Nucleus accumbens (tissue), 56 donors: ENCODE measurements at places on chromosomes 1 and 21.
A peak's percentile ranks its signal among the peaks of the same experiment; 100 is the strongest.

GRCh38 chr1:14804626-14805025 is 206.1 kb downstream of the KAZN start:
- DNase-seq, result no peak

GRCh38 chr1:48530727-48531351 is 58.8 kb upstream of the SPATA6 start:
- peak; percentile 9 for DNase-seq

DNA sequence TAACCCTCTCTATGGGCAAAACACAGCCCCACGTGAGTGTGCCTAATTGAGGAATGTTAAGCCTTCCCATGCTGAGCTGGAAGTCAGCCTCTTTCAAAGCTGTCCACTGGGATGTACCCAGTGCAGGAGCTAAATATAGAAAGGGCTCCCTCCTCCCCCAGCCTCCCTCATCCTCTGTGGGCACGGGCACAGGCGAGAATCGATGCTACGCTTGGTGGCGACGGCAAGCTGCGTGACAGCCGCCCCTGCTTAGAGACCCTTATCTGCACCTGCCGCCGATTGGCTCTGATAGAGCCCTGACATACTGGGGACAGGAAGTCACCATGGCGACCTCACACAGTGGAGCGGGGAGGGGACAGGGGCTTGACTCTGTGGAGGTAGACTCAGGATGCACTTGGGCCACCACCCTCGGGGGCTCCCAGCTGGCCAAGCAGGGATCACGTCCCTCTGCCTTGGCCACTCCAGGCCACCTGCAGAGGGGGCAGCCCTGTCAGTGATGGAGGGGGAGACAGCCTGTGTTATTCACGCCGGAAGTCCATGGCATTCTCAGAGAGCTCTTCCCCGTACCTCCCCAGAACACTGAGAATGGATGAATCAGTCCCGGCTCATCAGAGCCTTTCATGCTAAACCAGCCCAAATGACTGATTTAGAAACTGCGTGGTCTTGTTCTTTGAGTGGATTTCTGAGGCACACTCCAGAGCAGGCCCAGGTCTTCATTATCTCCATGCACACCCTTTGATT is 84.8 kb downstream of the KCND3 start:
- DNase-seq, result no peak

GRCh38 chr1:9653491-9654050 is 2.0 kb downstream of the PIK3CD start:
- no peak for DNase-seq

- peak; percentile 46 for DNase-seq
These were observed 35.7 kb downstream of the ZMYND12 start for GRCh38 chr1:42420121-42420520.

DNA sequence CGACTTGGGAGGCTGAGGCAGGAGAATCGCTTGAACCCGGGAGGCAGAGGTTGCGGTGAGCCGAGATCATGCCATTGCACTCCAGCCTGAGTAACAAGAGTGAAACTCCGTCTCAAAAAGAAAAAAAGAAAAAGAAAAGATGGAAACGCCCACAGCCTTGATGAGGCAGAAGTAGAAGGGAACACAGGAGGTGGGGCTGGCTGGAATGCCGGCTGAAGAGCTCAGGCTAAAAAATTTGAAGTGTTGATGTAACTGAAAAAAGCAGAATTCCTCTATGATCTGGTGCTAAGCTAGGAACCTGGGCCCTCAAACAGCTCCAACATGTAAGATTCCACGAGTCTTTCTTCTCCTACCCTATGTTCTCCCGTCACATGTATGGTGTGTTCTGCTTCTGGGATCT is 53.6 kb downstream of the SLC66A1 start:
- DNase-seq, result no peak

DNA sequence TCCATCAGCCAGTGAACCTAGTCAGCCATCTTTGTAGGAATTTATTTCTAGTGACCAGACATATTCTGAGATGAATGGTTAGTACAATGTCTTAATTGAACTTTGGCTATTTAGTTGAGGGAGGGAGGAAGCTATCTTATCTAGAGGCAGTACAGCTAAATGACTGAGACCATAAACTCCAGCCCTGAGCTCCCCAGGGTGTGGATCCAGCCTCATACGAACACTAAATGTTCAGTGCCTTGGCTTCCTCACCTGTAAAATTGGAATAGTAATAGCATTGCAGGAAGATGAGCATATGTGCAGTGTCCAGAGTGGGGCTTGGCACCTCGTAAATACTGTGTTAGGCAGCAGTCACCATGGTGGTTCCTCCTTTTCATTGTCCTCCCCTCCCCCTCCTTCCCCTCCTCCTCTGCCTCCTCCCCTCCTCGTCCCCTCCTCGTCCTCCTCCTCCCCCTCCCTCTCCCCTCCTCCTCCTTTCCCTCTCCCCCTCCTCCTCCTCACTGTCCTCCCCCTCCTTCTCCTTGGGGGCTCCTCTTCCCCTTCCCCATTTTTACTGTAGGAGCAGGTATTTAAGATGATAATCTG is 108.2 kb downstream of the GALNT2 start:
- DNase-seq, result no peak

DNA sequence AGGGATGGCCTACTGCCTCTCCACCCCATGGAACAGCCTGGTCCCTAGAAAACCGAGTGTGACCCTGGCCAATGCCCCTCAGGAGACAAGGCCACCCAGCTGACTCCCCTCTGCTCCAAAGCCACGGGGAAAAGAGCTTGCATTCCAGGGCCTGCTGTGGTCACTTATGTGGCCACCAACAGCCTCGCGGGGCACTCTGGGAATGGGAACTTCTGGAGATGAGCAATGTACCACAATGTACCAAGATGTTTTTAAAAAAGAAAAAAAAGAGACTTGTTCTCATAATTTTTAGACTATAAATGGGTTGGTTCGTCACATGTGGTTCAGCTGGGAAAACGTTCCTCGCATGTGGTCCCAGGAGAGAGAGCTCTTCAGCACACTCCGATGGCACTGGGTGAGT is 62.8 kb downstream of the SLC66A1 start:
- DNase-seq, result no peak

DNA sequence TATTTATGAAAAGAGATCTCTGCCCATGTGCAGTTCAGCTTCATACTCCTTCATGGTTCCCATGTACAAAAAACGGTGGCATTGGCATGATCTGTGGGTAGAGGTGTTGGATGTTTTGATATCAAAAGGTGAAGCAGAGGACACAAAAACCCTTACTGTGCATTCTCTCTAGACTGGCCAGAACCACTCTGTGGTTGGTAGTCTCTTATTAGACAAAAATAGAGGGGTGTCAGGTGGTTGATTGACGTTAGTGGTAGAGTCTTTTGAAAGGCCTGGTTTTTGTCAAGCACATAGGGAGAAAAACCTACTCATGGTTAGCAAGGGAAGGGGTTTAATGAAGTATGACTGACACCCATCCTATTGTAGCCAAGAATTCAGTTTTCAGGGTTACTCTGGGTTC is 400.0 kb upstream of the TMPRSS15 start:
- DNase-seq, result no peak

GRCh38 chr1:160993544-160994193 is 27.3 kb downstream of the F11R start:
- DNase-seq, result no peak

GRCh38 chr1:227280836-227281235 is 37.5 kb downstream of the CDC42BPA start:
- DNase-seq, result no peak

DNA sequence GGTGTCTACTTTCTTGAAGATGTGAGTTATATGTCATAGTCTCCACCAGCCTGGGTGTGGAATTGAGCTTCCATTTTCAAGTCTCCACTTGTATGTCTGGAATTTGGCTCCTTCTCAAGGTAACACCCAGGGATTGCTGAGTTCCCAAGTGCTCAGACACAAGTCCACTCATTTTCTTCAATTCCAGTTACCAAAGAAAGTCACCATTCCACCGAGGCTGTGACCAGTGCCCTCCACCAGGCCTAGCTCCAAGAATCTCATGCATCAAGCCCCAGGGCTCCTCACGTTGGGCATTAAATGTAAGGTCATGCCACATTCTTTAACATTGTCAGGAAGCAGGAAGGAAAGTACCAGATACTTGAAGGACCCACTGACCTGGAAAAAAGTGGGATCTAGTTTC is 2.4 kb upstream of the RAB4A start:
- DNase-seq, result no peak

DNA sequence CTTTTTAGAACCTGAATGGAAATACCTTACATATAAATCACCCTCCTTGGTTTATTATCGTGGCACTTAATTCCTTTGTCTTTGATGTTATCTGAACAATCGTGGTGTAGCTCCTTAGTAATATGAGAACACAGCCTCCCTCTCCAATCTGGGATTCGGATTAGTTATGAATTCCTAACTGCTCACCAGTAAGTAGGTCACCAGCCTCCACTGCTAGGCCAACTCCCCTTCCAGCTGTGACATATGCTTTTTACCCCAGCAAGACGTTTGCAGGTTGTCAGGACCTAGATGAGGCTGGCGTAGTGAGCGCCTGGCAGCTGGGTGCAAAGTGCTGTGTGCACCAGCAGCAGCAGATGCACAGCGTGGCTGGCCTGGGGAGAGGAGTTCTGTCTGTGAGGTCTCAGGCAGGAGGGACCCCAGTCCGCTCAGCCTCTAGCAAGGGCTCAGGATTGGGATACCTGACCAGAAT is 38.2 kb downstream of the NTPCR start:
- no peak for DNase-seq

- no peak for DNase-seq
These were observed 241.5 kb downstream of the FOXD2 start for GRCh38 chr1:47679301-47679791.

DNA sequence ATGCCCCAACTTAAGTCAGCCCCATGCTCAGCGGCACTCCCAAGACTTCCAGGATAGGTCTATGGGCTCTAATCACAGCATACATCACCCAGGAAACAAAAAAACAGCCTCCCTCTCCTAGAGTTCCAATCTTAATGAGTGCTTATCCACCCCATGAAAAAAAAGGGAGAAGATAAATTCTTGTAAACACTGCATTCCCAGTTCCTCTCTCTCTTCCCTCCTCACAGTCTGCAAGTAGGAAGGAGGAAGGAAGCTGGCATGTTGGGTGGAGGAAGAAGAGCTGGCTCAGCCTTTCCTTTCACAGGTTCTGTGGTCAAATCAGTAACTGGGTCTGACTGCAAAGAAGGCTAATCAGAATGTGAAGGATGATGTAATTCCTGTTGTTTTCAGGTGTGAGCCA is 69.9 kb upstream of the ZC3H11B start:
- DNase-seq, result no peak

GRCh38 chr1:24236789-24237371 is 49.8 kb upstream of the IFNLR1 start:
- DNase-seq, result no peak

DNA sequence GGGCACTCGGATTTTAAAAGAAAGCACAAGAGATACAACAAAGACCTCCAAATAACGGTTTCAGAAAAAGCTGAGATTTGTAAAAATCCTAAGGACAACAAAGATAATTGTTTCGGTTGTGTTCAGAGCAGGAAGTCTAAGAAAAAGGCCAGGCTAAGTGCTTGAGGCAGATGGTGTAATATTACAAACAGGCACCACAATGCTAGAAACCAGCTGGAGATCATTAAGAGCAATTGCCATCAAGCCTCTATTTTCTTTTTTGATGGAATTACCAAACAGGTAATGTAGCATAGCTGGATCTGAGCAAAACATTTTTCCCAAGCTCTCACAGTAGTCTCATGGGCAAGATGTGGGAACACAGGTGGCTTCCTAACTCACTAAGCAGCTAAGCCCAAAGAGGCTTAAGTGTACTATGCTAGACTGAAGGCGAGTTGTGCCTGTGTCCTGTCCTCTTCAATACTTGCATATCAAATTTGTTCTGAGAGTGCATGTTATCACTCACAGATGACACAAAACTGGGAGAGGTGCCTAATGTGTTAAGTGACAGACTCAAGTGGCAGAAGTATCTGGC is 161.6 kb downstream of the GLUL start:
- DNase-seq, result no peak

- no peak for DNase-seq
These were observed 1457.5 kb downstream of the KCNT2 start for GRCh38 chr1:195150768-195151167.

DNA sequence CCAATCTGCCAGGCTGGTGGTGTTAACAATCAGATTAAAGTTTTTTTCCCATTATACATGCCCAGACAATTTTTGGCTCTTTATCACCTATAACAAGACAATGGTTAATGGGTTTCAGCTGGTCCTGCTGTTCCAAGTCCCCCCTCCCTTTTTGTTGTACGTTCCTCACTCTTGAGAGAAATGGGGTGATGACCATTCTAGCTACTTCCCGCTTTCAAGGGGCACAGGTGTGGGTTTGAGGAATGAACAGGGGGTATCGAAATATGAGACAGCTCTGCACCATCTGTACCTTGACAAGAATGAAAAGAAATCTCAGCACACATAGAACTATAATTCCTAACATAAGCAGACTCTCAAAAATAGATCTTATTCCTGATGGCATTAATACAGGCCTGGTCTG is 326.8 kb downstream of the PTPRU start:
- no peak for DNase-seq

DNA sequence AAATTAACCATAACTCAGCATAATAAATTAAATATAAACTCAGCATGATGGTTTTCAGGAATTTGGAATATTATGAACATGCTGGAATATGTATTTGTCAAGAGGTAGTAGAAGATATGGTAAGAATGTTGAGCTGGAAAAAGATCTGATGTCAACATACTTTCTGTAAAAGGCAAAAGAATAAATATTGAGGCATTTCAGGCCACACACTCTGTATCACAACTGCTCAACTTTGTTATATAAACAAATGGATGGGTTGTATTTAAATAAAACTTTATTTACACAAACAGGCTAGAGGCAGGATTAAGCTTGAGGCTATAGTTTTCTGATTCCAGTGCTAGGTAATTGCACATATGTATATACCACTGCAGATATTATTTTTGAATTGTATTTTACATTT is 1409.4 kb downstream of the MRPL39 start:
- no peak for DNase-seq

DNA sequence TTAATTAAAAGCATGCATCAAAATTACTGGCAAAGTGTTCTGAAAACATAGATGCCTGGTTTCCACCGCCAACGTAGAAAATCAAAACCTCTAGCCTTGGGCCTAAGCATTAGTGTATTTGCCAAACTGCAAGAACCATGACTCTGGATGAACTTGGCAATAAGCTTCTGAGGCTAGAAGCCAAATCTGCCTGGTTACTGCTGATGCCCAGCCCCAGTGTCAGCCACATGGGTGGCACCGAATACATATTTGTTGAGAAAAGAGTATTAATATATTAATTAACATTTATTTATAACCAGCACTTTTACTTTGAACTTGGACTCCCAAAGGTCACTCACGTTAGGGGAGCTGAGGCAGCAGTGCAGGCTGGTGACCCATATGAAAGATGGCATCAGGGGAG is 140.6 kb upstream of the HMGB4 start:
- DNase-seq, result no peak

- DNase-seq, result no peak
These were observed 612.2 kb upstream of the USP24 start for GRCh38 chr1:55827350-55827749.

GRCh38 chr1:226485192-226485591 is 63.4 kb upstream of the STUM start:
- no peak for DNase-seq
